ENCODE measurements at places on chromosomes 4 and X.

- DNase-seq, result no peak
Observed at GRCh38 chrX:153554519-153555167, 37.2 kb downstream of the ATP2B3 start.

DNA sequence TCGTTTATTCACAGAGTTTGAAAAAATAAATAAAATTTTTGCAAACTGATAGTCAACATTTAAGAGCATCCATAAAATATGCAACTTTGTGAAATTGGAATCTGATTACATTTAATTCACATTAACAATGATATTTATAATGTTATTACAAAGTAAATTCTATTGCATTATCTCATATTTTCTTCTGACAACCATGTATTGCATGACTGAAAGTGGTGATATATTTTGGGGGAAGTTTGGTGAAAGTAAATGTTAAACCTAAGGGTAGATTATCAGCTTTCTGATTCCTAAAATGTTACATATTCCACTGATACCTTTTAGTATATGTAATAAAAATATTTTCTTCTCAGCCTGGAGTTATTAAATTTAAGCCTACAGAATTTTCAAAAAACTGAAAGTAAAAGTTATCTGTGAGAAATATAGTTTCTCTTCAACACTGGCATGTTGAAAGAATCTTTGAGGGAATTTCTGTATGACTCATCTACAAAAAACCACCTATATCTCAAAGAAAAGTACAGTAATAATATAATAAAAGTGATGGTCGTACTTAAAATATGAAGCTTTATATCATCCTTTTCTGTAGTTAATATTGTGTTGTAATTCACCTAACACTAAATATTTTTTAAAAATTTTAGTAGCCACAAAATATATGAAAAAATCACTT is 1179.6 kb upstream of the PCDH7 start:
- DNase-seq, result no peak

DNA sequence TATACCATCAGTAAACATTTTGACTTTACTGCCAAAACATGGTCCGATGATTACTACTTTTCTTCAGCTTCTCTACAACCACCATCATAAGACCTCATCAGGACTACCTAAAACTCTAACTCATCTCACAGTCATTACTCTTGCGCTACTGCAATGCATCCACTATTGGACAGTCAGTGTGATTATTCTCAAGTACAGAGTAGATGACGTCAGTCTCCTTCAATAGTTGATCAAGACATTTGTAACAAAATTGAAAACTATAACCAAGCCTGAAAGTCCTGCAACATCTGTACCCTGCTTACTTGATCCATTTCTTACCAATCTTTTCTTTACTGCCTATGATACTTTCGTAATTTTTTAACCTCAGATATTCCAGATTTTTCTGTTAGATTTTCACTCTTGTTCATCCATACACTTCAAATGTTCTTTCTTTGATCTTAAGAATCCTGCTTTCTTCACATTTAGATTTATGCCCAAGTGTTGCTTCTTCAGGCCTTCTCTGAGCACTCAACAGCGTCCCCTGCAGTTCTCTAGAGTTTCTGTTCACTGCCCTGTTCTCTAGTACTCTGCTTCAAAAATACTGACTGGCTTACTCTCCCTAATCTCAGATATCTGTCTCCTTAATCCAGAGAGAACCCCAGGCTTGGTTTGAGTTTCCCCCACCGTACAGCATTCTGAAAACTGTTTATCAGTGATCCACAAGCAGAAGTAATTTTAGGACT is 1517.6 kb downstream of the STIM2 start:
- DNase-seq, result no peak

DNA sequence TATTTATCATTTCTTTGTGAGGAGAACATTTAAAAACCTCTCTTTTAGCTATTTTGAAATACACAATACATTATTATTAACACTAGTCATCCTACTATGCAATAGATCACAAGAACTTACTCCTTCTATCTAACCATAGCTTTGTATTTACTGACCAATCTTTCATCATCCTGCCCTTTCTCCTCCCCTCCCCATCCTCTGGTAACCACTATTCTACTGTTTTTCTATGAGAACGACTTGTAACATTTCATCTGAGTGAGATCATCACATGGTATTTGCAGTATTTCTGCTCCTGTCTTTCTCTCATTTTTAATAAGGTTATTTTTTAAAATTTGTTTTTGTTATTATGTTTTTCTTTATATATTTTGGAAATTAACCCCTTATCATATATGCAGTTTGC is 331.8 kb downstream of the TEX13C start:
- no peak for DNase-seq

- DNase-seq, result no peak
Observed at GRCh38 chr4:138409670-138410069, 167.5 kb upstream of the SLC7A11 start.

DNA sequence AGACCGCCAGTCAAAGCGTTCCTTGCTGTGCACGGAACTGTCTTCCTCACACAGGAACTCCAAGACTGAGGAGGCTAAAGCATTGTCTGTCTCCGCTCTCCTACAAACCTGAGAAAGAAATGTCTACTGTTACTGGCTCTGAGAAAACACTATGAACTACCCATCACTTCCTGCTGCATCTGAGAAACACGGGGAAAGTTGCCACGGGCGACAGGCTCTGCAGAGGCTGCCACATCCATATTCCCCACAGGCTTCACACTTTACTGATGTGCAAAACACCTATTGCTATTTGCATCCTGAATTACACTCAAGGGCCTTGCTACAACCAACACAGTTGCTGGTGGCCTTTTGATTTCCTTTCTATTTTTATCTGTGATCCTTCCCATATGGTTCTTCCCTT is 59.0 kb downstream of the AFAP1 start:
- no peak for DNase-seq

GRCh38 chrX:150361070-150361776 is 1.9 kb upstream of the MAMLD1 start:
- no peak for DNase-seq

- DNase-seq, result no peak
Observed at GRCh38 chrX:109732017-109732801, 848 bp downstream of the ACSL4 start.

DNA sequence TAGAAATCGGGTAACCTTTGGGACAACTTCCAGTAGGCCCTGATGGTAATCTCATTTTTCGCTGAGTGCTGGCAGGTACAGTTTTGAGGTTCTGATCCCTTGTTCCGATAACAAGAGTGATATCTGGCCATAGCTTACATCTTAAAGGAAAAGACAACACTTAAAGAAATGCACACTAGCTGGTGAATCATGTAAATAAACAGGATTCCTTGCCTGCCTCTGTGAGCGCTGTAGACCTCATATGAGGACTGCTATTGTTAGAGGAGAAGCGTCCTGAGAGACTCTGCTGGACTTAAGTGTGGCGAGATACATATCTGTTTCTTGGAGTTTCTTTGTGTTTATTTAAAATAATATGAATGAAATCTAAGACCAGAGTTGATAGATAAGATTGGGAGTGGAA is 149.3 kb upstream of the SLC4A4 start:
- DNase-seq, result no peak

- no peak for DNase-seq
Observed at GRCh38 chr4:114464726-114465272, 133.8 kb upstream of the UGT8 start.

DNA sequence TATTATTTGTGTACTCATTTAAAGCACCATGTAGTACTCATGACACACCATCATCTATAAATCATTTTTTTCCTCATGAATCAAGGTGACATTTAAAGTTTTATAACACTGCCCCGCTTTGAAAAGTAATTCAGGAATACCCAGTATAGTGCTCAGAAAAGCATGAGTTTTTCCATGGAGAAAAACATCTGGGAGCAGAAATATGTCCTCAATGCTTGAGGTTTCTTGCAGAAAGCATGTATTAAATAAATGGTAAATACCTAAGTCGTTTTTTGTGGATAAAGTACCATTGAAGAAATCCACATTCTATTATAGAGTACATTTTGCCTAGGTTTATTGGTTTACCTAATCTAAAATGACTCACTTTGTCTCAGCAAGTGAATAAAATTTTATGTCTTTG is 66.2 kb downstream of the UBA6 start:
- DNase-seq, result no peak

GRCh38 chr4:78592088-78592783 is 40.7 kb downstream of the ANXA3 start:
- no peak for DNase-seq

GRCh38 chr4:112144546-112145325 is 518 bp upstream of the FAM241A start:
- no peak for DNase-seq

DNA sequence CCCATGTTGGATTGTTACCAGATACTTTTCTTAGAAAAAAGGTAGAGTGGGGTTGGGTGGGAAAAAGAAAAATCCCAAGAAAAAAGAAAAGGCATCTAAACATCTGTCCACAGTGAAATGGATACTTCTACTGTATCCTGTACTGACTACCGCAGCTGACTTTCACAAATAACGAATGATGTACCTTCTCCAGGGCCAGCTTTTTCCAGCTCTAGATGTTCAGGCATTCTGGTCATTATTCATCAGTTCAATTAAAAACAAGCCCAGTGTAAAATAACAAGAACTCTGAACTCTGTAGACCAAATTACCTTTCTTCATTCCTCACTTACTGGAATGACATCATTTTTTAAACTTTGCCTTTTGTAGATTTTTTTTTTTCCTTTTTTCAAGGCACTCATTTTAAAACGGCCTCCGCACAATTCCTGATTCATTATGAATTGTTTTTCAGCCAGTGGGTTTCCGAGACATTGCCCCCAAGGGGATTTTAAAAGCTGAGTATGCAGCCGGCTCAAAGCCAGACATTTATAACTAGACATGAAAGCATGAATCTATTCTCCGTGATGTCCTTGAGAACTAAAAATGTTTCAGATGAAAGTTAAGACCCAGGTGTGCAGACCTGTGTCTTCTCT is 113.5 kb downstream of the PRKX start:
- no peak for DNase-seq

DNA sequence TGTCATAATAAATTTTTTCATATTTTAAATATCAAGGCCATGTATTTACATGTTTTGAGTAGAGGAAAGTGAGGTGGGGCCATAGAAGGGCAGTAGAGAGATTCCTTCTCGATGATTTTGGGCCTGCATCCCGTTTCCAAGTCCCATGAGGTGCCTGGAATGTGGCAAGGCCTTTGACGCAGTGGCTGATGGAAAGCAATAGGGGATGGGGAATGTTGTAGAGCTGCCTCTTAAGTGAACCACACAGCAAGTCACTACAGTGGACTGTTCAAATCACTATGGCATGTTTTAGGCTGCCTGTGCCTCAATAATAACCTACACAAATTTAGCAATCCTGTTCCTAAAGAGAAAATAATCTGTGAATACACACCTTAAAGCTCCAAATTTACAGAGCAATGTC is 48.3 kb downstream of the ANXA5 start:
- no peak for DNase-seq

DNA sequence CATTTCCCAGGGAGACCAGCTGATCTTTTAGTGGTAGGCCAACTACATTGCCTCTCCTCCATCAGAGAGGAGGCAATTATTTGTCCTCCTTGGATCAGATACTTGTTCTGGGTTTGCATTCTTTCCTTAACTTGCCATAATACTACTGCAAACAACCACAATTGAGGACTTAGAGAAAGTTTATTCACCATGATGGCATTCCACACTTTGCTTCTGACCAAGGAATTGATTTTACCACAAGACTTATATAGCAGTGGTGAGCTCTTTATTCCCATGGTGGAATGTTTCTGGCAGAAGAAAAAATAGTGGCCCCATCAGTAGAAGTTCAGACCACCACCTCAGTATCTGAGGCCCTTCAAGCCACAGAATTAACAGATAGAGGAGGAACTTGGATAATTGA is 123.9 kb upstream of the PPP3CA start:
- no peak for DNase-seq

GRCh38 chr4:2125023-2125422 is 65.9 kb downstream of the NAT8L start:
- DNase-seq, result no peak

GRCh38 chrX:136214551-136214950 is 36.6 kb downstream of the MAP7D3 start:
- no peak for DNase-seq

DNA sequence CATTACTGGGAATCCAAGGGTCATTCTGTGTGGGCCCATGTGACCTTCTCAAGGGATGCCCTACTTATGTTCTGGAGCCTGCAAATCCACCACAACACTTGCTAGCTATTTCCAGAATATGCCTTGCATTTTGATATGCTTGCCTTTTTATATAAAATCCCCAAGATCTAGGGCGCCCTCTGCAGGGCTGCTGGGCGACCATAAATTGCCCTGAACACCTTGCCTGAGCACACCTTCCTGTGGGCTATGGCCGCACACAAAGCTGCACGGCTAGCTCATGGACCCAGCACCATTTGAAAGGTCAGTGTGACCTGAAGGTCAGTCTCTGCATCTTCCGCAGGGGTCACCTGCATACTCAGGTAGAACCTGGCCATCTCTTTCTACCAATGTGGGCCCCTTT is 311.7 kb downstream of the NLGN4X start:
- DNase-seq, result no peak

- DNase-seq, result no peak
Observed at GRCh38 chr4:116537828-116538227, 547.5 kb downstream of the TRAM1L1 start.

- no peak for DNase-seq
Observed at GRCh38 chr4:83783215-83783614, 247.3 kb downstream of the GPAT3 start.

GRCh38 chr4:17763416-17763815 is 18.0 kb downstream of the FAM184B start:
- no peak for DNase-seq

DNA sequence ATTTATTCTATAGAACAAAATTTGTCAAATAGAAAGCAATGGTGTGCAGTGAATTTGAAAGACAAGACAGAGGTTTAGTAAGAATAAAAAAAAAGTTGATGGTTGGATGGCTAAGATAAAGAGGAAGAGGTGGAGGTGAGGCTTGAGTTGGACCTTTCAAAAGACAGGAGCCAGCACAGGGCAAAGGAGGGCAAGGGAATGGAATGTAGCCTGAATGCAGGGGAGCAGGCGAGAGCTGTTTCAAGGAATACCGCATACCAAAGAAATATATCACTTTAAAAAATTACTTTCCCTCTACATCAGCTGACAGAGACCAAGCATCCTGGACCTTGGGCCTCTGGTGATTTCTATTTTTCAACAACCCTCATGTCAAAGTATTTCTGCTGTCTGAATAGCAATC is 38.0 kb upstream of the CXXC4 start:
- DNase-seq, result no peak

- no peak for DNase-seq
Observed at GRCh38 chrX:118720058-118720707, 7.2 kb upstream of the IL13RA1 start.

DNA sequence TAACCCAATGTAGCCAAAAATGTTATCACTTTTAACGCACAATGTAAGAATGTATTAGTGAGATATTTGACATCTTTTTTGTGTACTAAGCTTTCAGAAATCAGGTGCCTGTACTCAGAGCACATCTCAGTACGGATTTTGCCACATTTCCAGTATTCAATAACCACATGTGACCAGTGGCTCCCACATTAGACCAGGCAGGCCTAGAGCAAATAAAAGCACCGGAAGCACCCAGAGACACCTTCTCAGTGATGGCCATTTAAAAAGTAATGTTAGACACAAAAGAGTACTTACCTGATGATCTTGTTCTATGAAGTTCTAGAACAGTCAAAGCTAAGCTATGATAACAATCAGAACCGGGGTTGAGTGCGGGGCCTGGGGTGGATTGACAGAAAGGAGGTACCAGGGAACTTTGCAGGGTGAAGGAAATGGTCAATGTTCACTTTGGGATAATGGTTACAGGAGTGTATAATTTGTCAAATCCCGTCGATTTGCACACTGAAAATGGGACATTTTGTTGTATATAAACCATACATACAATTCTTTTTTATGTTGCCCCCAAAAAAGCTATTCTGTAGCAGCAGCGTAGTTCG is 1.2 kb downstream of the CTPS2 start:
- DNase-seq, result no peak

GRCh38 chr4:169089004-169089403 is 78.9 kb upstream of the CBR4 start:
- no peak for DNase-seq
